Astrocyte of the hippocampus (primary cell): ENCODE measurements at places on chromosomes 7 and 10.

DNA sequence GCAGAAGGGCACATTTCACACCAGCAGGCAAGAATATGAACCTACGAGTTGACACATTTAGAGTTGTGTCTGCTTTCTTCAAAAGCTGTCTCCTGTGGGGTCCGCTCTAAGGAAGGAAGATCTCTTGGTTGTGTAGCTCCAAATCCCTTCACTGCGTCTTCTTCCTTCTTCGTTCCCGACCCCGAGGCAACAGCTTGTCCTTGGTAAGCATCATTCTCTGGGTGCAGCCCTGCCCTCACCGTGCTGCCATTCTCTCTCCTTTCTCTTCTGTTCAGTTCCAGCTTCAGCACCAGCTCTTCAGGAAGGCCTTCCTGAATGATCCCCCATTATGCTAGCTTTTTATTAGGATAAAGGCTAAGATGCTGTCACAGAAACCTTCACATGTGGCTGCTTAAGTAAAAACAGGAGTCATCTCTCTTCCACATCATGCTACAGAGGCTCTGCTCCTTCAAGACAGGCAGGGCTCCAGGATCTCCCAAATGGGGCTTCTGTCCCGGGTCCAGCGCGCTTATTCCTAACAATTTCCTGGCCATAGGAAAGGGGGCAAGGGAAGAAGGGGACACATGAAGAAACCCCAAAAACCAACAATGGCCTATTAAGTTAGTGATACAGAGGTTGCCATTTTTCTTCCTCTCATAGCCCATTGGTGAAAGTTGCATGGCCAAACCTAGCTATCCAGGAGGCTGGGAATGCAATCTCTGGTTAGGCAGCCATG lies 52.2 kb upstream of the SHH start:
- DNase-seq: no peak

DNA sequence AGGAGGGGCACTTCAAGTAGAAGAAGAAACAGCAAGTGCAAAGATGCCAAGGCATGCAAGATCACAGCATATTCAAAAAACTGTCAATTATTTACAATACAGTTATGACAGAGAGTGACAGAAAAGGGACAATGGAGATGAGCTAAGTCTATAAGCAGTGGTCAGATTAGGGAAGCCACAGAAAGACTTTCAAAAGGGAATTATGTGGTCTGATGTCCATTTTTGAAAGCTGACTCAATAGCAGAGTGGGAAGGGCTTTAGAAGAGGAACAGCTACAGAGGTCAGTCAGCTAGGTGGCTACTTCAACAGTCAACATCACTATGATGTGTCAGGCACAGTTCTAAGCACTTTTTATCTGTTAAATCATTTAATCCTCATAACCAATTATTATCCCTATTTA lies 45.2 kb upstream of the SPOCK2 start:
- peak; percentile 68 for DNase-seq

DNA sequence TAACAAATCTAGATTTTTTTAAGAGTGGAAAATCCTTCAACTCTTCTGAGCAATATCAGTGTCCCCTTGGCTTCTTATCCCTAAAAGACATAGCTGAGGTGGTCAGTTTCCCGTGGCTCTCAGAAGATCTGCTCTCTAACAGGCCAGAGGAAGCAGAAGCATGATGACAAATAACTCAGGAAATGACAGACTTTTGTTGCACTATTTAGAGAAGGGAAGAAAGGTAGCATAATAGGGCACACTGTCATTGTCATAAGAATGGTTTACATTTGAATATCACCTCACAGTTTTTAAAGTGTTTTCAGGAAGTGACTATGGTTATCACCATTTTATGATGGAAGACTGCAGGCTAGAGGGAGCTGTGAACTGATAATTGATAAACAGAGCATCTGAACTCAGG lies 33.6 kb upstream of the RAPGEF5 start:
- no peak for DNase-seq

GRCh38 chr7:95509199-95509598 lies 23.5 kb downstream of the ASB4 start:
- DNase-seq: peak; percentile 93

DNA sequence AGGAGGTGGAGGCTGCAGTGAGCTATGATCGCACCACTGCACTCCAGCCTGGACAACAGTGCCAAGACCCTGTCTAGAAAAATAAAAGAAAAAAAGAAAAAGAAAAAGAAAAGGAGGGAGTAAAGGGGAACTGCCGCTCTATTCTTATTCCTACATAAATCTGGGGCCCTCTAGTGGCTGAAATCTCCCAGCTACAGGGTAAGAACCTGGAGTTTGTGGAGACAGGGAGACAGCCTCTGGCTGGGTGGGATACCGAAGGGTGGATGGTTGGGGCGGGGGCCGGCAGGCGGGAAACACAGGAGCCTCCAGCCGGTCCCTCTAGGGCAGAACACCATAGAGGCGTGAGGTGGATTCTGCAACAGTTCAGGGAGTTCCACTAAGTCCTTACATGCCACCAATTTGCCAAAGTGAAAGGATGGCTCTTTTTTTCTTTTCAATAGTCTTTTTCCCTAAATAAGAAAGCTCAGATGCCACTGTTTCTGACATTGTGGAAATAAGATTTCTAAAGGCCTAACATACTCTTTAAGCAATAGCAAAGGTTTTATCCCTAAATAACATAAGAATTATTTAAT lies 117.3 kb downstream of the SVIL start:
- peak; percentile 52 for DNase-seq

DNA sequence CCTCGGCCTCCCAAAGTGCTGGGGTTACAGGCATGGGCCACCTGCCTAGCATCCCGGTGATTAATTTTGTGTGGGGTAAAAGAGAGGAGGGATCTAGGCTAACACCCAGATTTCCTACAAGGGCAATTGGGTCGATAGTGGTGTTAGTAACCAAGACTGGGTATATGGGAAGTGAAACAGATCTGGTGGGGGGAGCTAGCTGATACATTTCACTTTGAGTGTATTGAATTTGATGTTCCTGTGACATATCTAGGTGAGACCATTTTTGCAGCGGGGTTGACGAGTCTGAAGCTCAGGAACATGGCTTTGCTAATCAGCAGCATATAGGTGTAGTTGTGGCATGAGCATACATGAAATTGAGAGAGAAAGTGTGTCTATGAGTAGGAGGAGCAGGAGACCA lies 12.0 kb downstream of the CLCN1 start:
- DNase-seq: no peak

GRCh38 chr10:51768886-51769465 lies 69.6 kb upstream of the CSTF2T start:
- DNase-seq: no peak

DNA sequence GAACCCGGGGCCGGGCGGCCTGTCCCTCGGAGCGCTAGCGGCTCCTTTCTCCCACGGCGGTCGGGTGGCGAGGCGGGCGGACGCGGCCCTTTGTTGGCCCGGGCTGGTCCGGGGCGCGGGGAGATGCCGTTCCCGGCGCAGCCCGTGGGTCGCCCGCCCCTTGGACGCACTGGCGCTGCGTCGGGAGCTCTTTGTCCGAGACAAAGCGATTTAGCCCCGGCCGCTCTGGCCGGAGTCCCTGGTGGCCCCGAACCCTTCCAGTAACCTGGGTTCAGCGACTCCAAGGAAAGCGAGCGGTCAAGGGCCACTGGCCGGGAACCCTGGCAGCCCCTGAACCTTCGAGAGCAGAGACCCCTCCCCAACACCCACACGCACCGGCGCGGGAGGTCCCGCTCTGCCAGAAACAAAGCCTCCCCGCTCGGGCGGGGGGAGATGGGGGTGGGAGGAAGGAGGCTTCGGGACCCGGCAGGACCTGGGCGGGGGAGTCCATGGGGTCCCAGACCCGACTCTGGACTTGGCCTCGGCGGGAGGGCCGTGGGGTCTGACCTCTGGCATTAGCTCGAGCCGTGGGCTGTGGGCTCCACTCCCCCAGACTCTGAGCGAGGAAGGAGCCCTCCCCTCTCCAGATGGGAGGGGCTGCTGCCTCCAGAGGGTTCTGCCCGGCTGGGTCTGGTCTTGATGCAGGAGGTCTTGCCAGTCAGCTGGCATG lies 836 bp downstream of the DPYSL4 start:
- peak; percentile 64 for DNase-seq

DNA sequence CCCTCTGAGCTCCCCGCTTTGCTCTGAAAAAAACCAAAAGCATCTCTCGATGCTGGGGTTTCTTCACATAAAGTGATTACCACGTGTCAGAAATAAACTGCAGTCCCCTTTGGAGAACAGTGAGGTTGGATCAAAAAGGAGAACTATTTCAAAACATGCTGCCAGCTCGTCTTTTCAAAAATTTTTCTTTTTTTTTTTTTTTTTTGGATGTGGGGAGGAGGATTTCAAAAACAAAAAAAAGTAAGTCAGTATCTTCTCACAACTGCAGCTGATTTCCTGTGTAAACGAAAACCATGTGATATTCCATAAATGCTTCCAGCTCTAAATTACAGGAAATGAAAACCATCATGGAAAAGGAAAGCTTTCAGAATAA lies 155.0 kb upstream of the LYZL2 start:
- no peak for DNase-seq

DNA sequence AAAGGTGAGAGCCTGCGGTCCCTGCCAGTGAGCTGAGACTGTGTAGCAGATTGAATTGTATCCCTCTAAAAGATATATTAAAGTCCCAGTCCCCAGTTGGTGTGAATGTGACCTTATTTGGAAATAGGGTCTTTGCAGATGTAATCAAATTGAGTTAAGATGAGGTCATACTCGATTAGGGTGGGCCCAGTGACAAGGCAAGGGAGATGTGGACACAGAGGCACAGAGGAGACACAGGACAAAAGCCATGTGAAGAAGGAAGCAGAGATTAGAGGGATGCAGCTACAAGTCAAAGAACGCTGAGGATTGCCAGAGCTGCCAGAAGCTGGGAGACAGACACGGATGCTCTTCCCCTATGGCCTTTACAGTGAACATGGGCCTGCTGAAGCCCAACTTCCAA lies 104.3 kb downstream of the CLEC2L start:
- DNase-seq: no peak

- DNase-seq: no peak
Observed at GRCh38 chr10:48257407-48257961, 17.0 kb downstream of the FRMPD2 start.

DNA sequence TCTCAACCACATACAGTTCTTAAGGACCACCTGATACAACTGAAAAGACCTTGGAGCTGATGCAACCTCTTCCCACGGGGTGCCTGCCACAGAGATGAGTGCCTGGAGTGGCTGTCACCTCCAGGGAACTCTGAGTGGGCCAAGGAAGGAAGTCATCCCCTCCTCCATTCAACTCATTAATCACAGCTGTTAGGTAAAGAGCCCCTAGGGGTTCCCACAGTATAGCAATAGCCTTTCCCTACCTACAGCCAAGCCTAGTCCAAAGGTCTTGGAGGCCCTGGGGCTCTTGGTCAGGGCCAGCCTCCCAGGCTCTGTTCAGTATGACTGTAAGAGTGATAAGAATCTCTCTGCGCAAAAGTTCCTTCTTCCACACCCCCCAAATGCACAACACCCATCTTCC lies 70.4 kb upstream of the NFE2L3 start:
- DNase-seq: no peak

GRCh38 chr10:15262036-15262713 lies 93.7 kb upstream of the NMT2 start:
- peak; percentile 12 for DNase-seq

DNA sequence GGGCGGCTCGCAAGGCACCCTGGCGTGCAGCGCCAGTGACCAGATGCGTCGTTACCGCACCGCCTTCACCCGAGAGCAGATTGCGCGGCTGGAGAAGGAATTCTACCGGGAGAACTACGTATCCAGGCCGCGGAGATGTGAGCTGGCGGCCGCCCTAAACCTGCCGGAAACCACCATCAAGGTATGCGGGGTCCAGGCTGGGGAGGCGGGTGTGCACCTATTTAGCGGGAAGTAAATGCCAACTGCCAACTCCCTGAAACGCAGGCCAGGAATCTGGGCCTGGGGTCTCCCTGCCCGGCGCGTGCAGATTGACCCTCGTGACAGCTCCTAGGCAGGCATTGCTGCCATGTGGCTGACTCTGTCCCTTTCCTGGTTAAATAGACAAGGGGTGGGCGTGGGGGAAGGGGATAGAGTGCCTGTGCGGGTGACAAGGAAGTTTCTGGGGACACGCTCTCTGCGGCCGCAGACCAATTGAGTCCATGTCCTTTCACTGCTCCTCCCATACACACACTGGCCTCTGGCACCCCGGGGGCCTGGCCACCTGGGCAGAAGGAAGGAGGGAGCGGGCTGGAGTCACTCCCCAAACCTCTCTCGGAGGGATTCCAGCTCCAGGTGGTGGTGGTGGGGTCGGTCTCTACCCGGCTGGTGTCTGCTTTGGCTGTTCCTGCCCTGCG lies 2.7 kb downstream of the EVX1 start:
- DNase-seq: no peak

- no peak for DNase-seq
Observed at GRCh38 chr7:115249080-115249479, 327.2 kb downstream of the MDFIC start.

DNA sequence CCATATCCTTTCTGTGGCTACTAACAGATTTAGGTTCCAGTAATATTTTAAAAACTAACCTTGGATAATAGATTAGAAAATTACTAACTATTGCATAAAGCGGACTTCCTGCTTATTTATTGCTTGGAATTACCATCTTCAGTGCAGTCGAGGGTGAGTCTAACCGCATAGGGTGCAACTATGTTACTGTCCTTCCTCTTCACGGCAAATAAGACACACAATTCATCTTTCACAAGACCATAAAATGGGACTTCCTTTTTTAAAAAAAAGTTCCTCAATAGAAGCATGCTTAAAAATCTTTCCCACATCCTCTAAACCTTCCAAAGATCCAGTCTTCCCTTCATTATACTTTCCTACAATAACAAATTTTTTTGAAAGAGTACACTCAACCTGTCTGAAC lies 2.1 kb downstream of the SLC25A40 start:
- DNase-seq: no peak

DNA sequence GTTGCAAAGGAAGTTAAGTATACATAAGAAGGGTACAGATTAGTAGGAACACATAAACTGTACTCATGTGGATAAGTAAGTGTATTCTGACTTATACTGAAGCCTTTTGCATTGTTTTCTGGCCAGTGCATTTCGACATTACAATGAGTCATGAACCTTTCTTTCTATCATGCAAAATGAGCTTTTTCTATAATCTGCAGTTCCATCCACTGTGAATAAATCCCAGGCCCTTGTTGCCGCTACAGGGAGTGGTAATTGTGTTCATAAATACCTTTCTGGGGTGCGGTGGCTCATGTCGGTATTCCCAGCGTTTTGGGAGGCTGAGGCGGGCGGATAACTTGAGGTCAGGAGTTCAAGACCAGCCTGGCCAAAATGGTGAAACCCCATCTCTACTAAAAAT lies 858.3 kb downstream of the GRM8 start:
- DNase-seq: peak; percentile 2

- peak; percentile 84 for DNase-seq
Observed at GRCh38 chr7:100130608-100131453, 4.1 kb downstream of the MBLAC1 start.

- no peak for DNase-seq
Observed at GRCh38 chr10:50419756-50420155, 168.4 kb upstream of the ASAH2 start.
